ENCODE measurements at places on chromosomes 13 and 19.

DNA sequence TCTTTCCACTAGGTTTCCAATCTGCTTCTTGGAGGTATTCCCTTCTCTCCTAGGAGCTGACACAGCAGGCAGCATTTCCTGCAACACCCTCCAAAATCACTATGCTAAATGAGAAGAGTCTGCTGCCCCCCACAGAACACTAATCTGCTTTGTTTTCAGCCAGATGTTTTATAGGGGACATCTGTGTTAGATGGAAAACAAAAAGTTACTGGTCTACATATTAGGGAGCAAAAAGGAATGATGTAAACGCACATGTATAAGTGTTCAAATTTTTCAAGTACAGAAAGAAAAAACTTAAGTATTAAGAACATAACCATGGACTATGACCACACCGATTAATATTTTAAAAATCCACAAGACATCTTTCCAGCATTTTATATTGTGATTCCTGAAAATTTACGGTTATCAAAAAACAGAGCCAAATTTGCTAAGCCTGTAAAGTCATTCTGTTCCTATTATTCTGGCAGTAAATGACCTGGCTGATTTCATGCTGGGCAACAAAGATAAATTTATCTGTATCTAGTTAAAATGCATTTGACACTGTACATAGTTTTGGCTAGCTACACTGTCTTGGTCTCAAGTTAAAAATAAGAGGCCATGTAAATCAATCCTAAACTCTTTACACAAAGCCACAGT is 63.3 kb downstream of the DCLK1 start:
- no peak for DNase-seq

DNA sequence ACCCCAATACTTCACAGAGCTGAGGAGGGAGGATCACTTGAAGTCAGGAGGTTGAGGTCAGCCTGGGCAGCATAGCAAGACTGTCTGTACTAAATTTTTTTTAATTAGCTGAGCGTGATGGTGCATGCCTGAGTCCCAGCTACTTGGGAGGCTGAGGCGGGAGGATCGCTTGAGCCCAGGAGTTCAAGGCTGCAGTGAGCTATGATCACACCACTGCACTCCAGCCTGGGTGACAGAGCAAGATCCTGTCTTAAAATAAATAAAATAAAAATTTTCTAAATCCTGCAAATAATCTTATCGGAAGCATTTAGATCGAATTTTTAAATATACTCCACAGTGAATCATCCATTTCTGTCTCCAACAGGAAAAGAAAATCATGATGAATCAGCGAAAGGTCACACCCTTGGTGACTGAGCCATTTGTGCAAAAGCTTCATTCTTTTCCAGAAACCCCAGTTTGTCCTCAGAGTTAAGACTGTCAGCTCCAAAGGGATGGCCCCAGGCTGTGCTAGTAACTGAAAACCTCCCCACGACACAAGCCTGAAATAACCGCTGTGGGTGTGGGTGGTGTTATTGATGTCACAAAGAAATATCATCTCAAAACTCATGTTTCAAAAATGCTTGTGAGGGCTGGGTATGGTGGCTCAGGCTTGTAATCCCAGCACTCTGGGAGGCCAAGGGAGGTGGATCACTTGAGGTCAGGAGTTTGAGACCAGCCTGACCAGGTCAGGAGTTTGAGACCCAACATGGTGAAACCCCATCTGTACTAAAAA is 167.6 kb downstream of the PTPRS start:
- DNase-seq: no peak

DNA sequence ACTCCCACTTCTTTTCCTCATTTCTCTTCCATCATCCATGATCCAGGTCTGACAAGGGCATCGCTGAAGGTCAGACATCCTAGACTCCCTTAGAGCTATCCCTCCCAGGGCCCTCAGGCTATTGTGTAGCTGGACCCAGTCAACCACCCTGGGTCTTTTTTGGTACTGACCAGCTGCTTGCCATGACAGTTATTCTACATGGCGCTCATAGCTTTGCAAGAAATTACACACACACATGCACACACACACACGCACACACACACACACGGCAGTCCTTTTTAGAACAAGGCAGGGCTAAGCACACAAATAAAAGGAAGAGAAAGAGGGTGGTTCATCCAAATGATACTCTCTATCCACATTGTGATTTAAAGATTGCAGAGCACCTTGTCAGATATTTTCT is 18.3 kb downstream of the SIAH3 start:
- DNase-seq: no peak

DNA sequence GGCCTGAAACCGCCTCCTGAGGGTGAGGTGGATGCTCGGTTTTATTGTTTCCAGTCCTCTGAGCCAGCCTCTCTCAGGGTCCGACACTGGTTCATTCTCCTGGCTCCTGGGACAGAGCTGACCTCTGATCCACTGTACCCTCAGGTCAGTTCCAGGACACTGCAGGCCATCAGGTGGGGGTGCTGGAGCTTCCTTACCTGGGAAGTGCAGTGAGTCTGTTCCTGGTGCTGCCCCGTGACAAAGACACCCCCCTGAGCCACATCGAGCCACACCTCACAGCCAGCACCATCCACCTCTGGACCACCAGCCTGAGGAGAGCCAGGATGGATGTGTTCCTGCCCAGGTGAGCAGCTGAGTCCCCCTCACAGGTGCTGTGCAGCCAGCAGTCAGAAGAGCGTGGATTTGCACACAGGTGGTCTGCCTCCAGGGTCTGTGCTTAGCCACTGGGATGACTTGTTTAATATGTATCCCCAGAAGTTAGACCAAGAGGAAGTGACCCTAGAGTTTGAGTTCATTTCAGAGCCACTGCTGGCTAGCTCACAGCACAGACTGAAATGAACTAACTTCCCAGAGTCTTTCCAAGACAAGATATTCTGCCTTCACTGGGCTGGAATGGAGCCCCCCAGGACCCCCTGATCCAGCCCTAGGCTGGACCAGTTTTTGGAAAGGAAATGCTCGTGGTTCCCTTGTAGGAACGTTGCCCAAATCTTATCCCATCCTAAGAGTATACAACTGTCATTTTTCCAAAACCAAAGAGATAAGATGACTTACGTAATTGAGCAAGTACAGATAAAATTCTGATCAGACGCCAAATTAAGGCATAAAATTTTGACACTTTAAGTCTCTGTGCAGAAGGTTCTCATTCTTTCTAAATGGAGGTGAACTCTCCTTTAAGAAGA is 8.8 kb downstream of the SERPINE3 start:
- DNase-seq: no peak

DNA sequence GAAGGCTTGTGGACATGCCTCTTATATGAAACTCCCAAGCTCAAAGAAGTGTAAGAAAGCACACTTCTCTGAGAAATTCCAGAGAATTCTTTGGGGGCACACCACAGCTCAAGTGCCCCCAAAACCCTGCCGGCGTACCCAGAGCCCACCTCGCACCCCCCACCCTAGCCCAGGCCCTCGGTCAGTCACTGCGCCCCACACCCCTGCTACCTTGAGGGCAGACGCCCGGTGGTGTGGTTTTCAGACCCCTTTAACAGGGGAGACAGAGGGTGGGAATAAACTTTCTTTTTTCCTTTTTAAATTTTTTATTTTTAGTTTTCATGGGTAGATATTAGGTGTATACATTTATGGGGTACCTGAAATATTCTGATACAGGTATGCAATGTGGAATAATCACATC is 29.5 kb downstream of the PEPD start:
- DNase-seq: no peak

DNA sequence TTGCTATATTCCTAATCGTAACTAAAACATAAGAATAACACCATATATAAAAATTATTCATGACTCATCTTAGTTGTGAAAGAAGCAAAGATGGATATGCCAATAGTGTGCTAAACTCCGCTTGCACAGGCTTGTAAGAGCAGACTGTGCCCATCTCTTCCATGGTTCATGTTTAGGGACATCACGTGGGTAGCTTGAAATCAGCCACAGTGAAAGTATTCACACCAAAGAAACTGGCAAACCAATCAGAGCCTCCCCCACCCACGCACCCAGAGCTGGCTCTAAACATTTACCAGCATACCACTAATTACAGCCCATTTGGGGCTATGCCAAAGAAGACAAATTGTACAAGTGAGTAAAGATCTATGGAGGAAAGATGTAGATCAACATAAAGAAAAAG is 147.5 kb downstream of the DIAPH3 start:
- DNase-seq: no peak

DNA sequence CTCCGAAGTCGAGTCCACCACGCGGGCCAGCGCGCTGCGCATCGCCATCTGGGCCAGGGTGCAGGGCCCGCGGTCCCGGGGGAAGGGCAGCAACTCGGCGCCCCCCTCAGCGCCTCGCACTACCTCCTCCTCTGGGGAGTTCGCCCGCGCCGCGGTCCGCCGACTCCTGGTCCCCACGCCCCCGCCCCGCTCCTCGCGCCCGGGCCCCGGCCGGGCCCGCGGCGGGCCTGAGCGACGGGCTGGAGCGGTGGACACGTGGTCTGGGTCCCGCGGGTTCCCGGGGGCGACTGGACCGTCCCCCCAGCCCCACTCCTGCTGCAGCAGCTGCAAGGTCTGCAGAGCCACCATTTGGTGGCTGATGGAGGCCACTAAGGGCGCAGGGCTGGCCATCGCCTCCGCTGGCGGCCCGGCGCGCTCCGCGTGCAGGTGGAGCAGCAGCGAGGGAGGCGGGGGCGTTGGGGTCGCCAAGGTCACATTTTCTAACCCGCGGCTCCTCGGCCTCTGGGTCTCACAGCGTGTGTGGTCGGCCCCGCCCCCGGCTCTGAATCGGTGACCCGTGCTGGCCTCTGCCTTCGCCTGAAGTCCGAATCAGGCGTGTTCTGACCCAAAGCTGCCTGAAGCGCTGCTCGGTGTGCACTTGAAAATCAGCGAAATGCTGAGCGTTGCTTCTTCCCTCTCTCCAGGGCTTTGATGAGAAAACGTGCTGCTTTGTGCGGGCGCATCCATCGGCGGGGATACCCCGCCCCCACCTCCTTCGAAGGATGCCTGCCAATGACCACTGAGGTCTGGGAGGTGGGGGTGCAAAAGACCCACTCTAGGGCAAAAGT is at the start of gene DLEU7:
TSS of gene DLEU7 (minus strand) at position 436 of the 827 bp plus-strand sequence. CDS start at position 390, 46 bp downstream.
- no peak for DNase-seq

All from left renal pelvis (tissue), 4 donors.